Immature natural killer cell (primary cell): ENCODE measurements at places on chromosomes 7 and 10. TPM values are rescaled to one million over a fixed set of nuclear protein-coding genes. Genes with fewer than 3 reads are reported as not detected.

Gene GBX1
- not detected for polyA plus RNA-seq

Gene PRF1
- polyA plus RNA-seq = 6,150 TPM

Gene FGL2
- 32.2 TPM for polyA plus RNA-seq

Gene SMKR1
- 19.5 TPM for polyA plus RNA-seq

Gene C10orf90
- polyA plus RNA-seq = not detected

Gene LMOD2
- polyA plus RNA-seq = not detected

DNA sequence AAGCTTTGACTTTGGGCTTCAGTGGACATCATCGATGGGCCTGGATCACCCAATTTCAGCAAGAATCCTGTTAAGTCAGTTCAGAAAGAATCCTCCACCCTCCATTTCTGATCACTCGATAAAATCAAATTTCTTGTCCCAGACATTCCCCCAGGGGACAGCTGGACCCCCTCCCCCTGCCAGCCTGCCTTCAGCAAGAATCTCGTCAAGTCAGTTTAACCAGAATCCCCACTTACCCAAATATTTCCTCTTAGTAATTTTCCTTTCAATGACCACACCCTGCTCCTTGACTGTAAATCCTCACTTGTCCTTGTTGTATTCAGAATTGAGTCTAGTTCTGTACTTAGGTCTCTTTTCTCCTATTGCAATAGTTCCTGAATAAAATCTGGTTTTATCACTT, 766.9 kb downstream of the XPNPEP1 start:
- no peak overlapping the region for H3K4me3 ChIP-seq
- H3K27ac ChIP-seq = no peak overlapping the region
- H3K4me1 ChIP-seq = no peaks in the 10 kb centered on the region
- no peak for DNase-seq
- H3K36me3 ChIP-seq = no peaks in the 10 kb centered on the region

DNA sequence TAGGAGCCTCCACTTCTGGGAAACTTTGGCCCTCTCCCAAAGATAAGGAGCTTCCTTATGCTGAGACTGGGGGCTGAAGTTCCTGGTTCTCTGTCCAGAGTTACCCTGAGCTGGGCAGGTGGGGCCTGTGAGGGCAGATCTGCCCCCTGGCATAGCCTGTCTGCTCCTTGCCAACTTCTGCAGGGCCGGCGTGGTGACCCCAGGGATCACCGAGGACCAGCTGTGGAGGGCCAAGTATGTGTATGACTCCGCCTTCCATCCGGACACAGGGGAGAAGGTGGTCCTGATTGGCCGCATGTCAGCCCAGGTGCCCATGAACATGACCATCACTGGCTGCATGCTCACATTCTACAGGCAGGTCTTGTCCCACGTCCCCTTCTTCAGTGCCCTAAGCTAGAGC, 4.3 kb downstream of the SFXN3 start:
- H3K4me3 ChIP-seq = no peak overlapping the region
- no peaks in the 10 kb centered on the region for H3K27me3 ChIP-seq
- DNase-seq = no peak
- no peak overlapping the region for H3K27ac ChIP-seq
- H3K4me1 ChIP-seq = peaks cover 22% of the 10 kb centered on the region

- DNase-seq = no peak
- H3K27me3 ChIP-seq = no peaks in the 10 kb centered on the region
- H3K4me3 ChIP-seq = no peak overlapping the region
- H3K27ac ChIP-seq = no peak overlapping the region
Observed at GRCh38 chr7:109956916-109957315, 1134.0 kb upstream of the LRRN3 start.

GRCh38 chr7:29075606-29076005, 70.7 kb downstream of the CPVL start:
- no peaks in the 10 kb centered on the region for H3K27me3 ChIP-seq
- H3K4me3 ChIP-seq = no peak overlapping the region

- no peaks in the 10 kb centered on the region for H3K27me3 ChIP-seq
- DNase-seq = no peak
- H3K4me1 ChIP-seq = no peaks in the 10 kb centered on the region
Observed at GRCh38 chr7:81140252-81140651, 221.4 kb upstream of the SEMA3C start.

DNA sequence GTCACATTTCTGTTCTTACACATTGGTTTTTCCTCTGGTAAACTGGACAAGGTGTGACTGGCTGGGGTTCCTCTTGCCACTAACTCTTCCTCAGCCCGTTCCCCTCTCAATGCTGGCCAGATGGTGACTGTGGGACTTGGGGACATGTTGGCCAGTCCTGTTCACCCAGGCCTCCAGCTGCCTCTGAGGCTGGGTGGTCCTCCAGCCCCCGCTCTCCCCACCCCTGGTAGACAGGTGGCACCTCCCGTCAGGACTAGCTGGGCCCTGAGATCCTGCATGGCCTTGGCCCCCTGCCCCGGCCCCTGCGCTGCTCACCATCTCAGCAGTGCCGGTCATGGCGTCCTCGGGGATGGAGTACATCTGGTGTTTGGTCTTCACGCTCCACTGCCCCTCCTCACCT, 10.8 kb upstream of the MYL7 start:
- no peak overlapping the region for H3K27ac ChIP-seq
- H3K4me3 ChIP-seq = no peak overlapping the region
- peaks cover 1% of the 10 kb centered on the region for H3K27me3 ChIP-seq
- no peaks in the 10 kb centered on the region for H3K4me1 ChIP-seq

GRCh38 chr10:4831091-4831490, 5.1 kb downstream of the AKR1E2 start:
- peaks cover under 1% of the 10 kb centered on the region for H3K4me1 ChIP-seq
- H3K4me3 ChIP-seq = no peak overlapping the region
- DNase-seq = no peak
- H3K27me3 ChIP-seq = peaks cover 25% of the 10 kb centered on the region
- H3K36me3 ChIP-seq = no peaks in the 10 kb centered on the region

DNA sequence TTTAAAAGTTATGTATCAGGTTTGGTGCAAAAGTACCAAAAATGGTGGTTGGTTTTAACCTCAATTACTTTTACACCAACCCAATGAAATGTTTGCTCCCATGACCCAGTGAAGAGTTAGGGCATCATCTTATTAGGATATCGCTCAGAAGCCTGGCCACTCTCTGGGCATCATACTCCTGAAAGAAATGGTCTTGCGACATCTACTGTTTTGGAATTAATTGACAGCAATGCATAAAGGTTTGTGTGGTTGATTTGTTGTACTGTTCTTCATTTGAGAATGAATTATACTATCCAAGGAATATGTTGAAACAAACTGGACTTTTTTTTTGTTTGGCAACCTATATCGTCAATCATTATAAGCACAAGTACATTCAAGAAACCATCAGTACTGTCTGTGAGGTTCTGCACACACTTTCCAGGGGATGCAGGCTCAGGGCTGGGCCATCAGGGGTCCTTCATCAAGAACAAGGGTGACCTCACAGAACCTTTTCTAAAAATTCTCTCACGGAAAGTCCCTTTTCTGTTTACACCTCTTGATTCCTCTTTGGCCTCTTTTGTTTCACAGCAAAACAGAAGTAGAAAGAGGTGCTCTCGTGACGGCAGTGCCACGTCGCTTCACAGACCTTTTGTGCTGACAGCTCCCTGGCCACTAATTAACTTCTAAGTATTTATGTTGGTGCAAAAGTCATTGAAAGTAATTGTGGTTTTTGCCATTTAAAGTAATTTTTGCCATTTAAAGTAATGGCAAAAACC, 117.2 kb upstream of the KLF6 start:
- DNase-seq = peak; percentile 43
- H3K4me1 ChIP-seq = peaks cover 13% of the 10 kb centered on the region
- peak overlapping the region; percentile 79 for H3K27ac ChIP-seq
- H3K27me3 ChIP-seq = peaks cover 2% of the 10 kb centered on the region

GRCh38 chr7:8217200-8218068, 44.5 kb downstream of the ICA1 start:
- H3K27me3 ChIP-seq = peaks cover 4% of the 10 kb centered on the region
- H3K4me3 ChIP-seq = peak overlapping the region; percentile 27
- peaks cover 7% of the 10 kb centered on the region for H3K4me1 ChIP-seq
- DNase-seq = peak; percentile 65

- no peaks in the 10 kb centered on the region for H3K27me3 ChIP-seq
- no peak for DNase-seq
- H3K36me3 ChIP-seq = no peaks in the 10 kb centered on the region
- H3K4me1 ChIP-seq = no peaks in the 10 kb centered on the region
- H3K4me3 ChIP-seq = no peak overlapping the region
Observed at GRCh38 chr10:9561821-9562505, 1455.7 kb upstream of the CELF2 start.

- H3K27me3 ChIP-seq = peaks cover 19% of the 10 kb centered on the region
- DNase-seq = no peak
- peak overlapping the region; percentile 76 for H3K4me3 ChIP-seq
- peak overlapping the region; percentile 99 for H3K27ac ChIP-seq
- peaks cover 96% of the 10 kb centered on the region for H3K4me1 ChIP-seq
Observed at GRCh38 chr10:96672481-96673175, 47.7 kb downstream of the PIK3AP1 start.

- H3K27me3 ChIP-seq = peaks cover 2% of the 10 kb centered on the region
- H3K4me3 ChIP-seq = no peak overlapping the region
- no peak for DNase-seq
- H3K4me1 ChIP-seq = peaks cover 44% of the 10 kb centered on the region
- no peaks in the 10 kb centered on the region for H3K36me3 ChIP-seq
Observed at GRCh38 chr10:17435187-17435586, 19.2 kb downstream of the ST8SIA6 start.

DNA sequence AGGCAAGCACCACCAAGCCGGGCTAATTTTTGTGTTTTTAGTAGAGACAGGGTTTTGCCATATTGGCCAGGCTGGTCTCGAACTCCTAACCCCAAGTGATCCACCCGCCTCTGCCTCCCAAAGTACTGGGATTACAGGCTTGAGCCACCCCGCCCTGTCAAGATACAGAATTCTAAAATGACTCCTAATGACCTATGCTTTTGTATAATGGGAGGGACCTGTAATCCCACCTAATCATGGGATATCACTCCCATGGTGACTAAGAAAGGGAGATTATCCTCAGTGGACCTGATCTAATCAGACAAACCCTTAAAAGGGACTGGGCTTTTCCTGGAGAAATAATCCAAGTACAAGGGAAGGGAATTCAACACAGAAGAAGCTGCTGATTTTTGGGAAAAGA, 28.8 kb downstream of the SAMD8 start:
- no peak for DNase-seq
- peaks cover 68% of the 10 kb centered on the region for H3K4me1 ChIP-seq
- no peak overlapping the region for H3K4me3 ChIP-seq

DNA sequence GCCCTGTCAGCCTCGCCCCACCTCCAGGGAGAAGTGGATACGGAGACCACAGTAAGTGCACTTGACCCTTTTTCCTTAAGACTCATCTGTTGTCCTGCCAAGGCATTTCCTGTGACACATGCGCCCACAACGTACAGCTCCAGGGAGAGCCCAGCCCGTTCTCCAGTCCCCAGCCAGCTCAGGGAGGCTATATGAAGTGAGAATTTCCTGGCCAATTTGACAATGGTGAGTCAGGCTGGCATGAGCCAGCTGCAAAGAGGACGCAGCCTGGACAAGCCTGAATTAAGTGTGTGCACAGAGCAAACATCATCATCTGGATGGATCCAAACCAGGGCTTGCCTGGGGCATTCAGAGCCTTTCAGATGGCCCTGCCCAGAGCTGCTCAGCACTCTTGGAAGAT, 244.8 kb downstream of the KCNMA1 start:
- H3K4me3 ChIP-seq = no peak overlapping the region
- H3K27ac ChIP-seq = no peak overlapping the region
- DNase-seq = no peak
- no peaks in the 10 kb centered on the region for H3K4me1 ChIP-seq
- no peaks in the 10 kb centered on the region for H3K36me3 ChIP-seq

GRCh38 chr10:34622945-34623344, 192.2 kb downstream of the PARD3 start:
- no peak overlapping the region for H3K27ac ChIP-seq
- H3K27me3 ChIP-seq = no peaks in the 10 kb centered on the region
- H3K4me1 ChIP-seq = no peaks in the 10 kb centered on the region
- DNase-seq = no peak
- no peaks in the 10 kb centered on the region for H3K36me3 ChIP-seq

GRCh38 chr7:107113866-107114265, 54.9 kb upstream of the HBP1 start:
- no peaks in the 10 kb centered on the region for H3K36me3 ChIP-seq
- no peak overlapping the region for H3K4me3 ChIP-seq
- no peaks in the 10 kb centered on the region for H3K4me1 ChIP-seq
- H3K27me3 ChIP-seq = peaks cover 2% of the 10 kb centered on the region
- H3K27ac ChIP-seq = no peak overlapping the region
- no peak for DNase-seq

DNA sequence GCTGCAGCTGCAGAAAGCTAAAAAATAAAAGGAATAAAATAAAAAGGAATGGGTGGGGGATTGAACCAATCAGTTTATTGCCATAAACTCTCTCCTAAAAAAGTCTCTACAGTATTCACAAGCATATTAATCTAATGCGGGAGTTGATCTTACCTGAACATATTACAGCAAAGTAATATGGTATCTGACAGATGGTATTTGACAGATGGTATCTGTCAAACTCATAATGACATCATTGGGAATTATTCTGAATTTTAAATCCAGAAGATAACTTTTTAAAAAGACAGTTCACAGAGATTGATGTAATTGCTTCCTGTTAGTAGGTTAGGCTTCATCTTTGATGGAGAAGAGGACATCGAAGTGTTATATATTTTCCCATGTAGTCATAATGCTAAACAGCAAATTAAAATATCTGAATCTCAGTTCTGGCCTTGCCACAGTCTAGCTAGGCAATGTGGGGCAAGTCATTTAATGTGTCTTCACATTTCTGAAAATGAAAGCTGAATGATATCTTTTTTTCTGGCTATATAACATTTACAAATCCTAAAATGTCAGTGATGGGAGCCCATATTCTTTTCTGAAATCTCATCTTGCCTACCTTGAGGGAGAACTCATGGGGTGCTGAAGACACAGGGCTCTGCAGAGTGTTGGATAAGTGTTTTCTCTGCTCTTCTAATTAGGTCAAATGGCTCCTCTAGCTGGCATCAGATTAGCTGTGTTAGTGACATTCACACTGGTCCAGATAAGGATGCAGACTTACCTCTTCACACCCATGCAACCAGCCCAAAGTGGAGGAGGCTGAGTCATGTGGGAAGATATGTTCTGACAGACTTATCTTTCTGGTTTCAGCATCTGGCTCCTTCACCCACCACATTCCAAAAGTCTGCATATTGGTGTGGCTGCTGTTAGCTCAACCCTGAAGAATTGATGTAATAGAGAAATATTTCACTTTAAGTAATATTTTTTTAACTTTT, 2.1 kb upstream of the LIPM start:
- peaks cover 3% of the 10 kb centered on the region for H3K27me3 ChIP-seq
- H3K27ac ChIP-seq = no peak overlapping the region
- H3K36me3 ChIP-seq = no peaks in the 10 kb centered on the region
- no peak overlapping the region for H3K4me3 ChIP-seq
- H3K4me1 ChIP-seq = no peaks in the 10 kb centered on the region

DNA sequence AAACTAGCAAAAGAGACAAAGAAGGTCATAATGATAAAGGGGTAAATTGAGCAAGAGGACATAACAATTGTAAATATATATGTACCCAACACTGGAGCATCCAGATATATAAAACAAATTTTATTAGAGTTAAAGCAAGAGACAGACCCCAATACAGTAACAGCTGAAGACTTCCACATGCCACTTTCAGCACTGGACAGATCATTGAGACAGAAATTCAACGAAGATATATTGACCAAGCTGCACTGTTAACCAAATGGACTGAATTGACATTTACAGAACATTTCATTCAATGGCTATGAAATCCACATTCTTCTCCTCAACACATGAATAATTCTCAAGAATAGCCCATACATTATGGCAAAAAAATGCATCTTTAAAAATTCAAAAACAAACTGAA, 378.2 kb downstream of the PTPRN2 start:
- no peaks in the 10 kb centered on the region for H3K36me3 ChIP-seq
- H3K27ac ChIP-seq = no peak overlapping the region
- no peak for DNase-seq
- no peak overlapping the region for H3K4me3 ChIP-seq
- peaks cover 2% of the 10 kb centered on the region for H3K27me3 ChIP-seq
